ENCODE measurements at places on chromosomes 2 and 18.

DNA sequence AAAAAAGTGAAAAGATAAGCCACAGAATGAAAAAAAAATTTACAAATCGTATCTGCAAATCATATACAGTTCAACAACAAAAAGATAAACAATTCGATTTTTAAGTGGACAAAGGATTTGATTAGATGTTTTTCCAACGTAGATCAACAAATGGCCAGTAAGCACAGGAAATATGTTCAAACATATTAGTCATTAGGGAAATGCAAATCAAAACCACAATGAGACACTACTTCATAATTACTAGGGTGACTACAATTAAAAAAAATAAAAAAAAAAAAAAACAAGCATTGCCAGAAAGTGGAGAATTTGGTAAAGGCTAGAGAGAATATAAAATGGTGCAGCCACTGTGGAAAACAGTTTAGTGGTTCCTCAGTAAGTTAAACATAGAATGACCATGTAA, 38.3 kb upstream of the RNU4ATAC start:
- DNase-seq, result no peak

DNA sequence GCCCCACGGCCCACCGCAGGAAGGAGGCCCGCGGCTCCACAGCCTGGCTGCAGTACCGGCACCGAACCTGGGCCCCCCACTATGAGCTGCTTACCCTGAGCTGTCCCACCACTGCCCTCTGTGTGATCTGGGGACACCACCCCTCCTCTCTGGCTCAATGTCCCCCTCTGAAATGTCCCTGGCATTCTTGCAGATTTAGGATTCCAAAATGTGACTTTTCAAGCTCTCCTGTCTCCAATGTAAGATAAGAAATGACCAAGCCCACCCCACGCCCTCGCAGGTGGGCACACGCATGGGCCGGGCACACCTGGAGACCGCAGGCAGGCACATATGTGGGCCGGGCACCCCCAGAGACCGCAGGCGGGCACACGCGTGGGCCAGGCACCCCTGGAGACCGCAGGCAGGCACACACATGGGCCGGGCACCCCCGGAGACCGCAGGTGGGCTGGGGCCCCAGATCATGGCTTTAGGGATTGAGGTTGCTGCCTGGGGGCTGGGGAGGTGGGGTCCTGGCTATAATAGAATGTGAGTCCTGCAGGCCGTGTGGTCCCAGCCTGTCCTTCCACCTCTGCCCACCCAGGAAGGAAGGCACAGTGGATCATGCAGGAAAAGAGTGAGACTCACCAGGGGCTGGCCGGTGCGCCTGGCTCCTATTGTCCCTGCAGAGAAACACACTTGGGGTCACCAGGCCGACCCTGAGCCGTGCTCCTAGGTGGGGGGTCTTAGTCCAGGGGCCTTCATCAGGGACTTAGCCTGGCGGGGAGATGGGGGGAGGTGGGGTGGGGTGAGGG, 7.2 kb downstream of the PDCD1 start:
- no peak for DNase-seq

- no peak for DNase-seq
Observed at GRCh38 chr2:25279091-25279651, 62.6 kb downstream of the DNMT3A start.

DNA sequence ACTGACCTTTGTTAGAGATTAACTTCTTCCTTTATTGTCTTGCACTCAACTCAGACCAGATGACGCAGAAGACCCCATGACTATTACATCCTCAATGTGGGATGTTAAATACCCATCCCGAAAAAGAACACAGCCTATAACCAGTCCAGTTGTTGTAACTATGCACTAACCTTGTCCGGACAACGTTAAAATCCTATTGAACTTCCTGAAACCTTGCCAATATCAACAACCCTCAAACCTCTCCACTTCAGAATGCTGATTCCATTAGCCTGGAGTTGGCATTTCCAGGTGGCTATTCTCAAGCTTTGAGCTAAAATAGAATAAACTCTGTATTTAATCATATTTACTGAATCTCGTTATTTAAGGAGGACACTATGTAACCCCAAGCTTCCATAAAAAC, 13.6 kb downstream of the NMS start:
- no peak for DNase-seq

- peak; percentile 87 for DNase-seq
Observed at GRCh38 chr2:43519643-43520221, 76.1 kb downstream of the THADA start.

All from fibroblast of skin of right quadriceps (primary cell).